DMS79 (cell line): ENCODE measurements at places on chromosomes 2 and 18.

- DNase-seq: no peak
These were observed 309.3 kb upstream of the MYT1L start for GRCh38 chr2:2640371-2640770.

DNA sequence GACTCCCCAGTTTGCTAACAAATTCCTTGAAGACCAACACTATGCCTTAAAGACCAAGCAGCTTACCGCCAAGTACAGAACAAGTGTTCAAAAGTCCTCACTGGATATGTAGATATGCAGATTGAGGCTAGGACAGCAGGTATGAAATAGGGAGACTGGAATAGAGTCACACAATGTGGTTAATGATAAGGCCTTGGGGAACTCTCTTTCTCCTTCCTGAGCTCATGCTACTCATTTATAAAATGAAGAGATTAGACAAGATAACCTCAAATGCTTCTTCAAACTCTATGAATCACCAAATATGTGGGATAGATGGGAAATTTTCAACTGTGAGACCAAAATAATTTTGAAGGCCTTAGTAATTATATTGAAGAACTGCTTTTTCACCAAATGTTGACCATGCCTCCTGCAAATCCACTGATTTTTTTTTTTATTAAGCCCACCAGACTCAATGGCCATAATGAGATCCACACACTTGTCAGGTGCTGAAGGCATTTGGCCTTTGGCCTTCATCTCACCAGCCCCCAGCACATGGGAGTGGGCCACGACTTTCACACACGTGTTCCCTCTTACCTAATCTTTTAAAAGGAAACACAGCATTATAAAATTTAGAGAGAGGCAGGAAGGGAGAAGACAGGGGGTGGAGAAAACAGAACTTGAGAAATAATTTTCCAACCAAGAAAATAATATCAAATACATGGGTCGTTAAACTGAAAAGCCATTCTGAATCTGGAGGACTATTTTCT is 181.5 kb downstream of the EN1 start:
- no peak for DNase-seq

GRCh38 chr2:102046135-102046986 is 54.6 kb downstream of the IL1R2 start:
- no peak for DNase-seq

DNA sequence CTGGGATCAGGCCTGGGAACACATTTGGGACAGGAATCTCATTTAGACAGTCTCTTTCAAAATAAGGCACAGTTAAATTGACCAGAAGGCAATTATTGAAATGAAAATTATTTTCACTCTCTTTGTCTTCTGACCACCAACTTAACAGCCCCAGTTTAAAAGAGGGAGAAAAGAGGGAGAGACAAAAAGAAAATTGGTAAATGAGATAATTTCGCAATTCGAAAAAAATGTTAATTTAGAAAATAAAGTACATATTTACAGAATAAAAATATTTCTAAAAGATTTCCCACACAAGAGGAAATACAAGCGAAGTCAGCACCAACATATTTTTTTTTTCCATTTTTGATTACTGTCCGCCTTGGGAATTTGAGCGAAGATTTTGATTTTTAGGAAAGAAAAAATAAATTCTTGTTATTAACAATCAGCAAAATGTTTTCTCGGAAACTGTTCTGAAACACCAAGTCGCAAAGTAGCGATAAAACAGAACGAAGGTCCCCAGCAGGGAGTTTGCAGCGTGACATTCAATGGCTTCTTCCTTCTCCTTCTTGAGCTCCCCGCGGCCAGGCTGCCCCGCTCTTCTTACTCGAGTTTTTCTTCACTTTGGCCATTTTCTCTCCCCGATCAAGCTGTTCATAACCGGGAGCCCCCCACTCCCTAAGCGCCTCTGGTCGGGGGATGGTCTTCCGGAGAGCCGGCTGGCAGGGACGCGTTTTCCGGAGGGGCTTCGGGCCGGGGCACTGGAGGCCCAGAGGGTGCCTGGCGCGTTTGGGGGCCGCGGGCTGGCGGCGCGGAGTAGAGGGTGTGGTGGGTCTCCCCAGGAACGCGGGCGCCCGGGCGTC is 5.0 kb downstream of the SP9 start:
- no peak for DNase-seq
